ENCODE measurements at places on chromosomes 12 and 14.

DNA sequence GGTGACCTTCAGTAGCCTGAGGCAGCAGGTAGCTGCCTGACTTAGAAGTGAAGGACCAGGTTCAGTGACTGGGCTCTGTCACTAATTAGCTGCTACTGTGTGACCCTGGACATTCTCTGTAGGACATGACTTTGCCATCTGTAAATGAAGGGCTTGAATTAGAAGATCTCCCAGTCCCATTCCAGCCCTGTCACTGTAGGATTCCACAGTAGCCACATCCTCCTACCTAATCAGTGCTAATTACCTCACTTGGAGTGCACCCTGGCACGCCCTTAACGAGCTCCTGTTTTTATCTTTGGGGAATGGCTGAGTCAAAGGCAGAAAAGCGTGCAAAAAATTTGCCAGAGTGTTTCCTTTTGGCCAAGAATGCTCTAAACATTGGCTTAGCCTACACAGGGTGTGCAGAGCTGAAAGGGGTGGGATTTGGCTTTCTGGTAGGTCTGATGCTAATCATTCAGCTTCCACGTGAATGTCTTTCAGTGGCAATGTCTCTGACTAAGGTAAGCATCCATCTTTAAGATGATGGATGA is 6.8 kb downstream of the NTF3 start:
- DNase-seq = no peak

DNA sequence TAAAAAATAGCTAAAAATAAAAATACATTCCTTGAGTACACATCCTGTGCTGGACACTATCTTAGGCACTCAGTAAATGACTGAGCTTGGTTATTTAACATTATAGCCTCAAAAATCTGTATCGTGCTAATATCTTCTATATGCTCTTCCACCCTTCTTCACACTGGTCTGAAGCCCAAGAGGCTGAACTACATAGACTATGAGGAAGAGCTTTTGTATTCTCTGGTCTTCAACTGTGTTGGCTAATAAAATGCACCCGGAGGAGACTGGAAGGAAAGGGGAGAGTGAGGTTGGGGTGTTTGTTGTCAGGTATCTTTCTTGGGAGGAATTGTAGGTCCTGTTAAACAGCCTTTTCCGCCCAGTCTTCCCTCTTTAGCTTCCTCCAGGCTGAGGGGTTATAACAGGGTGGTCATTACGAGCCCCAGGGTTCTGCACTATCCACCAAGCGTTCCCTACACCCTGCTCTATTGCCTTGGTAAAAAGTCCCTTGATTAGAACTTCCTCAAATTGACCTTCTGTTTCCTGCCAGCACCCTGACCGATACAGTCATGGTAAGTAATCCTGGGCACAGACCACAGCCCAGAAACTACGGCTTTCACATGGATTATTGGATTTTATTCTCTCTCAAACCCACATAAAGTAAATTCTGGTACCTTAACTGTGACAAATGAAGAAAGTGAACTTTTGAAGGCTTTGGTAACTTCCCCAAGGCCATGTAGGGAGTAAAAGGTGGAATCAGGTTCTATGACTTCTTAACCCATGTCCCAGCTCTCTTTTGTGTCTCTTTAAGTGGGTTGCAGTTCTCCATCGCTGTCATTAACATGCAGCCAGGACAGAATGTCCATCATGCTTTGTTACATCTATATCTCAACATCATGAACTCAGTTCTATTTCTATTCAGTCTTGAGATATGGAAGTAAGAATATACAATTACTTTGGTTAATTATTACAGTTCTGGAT is 71.3 kb downstream of the PTHLH start:
- DNase-seq = no peak

DNA sequence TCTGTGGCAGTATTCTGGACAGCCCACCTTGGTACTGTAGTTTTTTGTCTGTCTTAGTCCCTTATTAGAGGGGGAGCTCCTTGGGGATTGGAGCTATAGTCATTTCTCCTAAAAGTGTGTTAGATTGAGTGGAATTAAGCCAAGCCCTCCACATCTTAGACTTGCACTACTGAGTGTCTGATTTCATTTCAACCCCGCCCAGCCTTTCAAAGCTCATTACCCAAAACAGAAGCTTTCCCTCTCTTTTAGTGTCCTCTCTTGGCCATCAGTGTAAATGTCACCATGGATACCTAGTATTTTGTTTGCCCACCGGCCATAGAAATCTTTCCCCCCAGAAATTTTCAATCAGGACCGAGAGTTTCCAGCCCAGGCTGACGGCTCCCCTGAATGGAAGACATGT is 74.5 kb downstream of the LRRC74A start:
- DNase-seq = no peak

GRCh38 chr14:99125616-99126431 is 146.2 kb downstream of the BCL11B start:
- DNase-seq = no peak

GRCh38 chr12:3263282-3263681 is 186.1 kb downstream of the TSPAN9 start:
- no peak for DNase-seq

- DNase-seq = no peak
Observed at GRCh38 chr12:70534466-70534865, 102.8 kb downstream of the PTPRB start.

GRCh38 chr14:70680748-70681147 is 39.0 kb downstream of the TTC9 start:
- no peak for DNase-seq

GRCh38 chr12:120965534-120966091 is 12.7 kb upstream of the HNF1A start:
- DNase-seq = no peak

- DNase-seq = no peak
Observed at GRCh38 chr12:111277570-111277969, 91.3 kb downstream of the PHETA1 start.

DNA sequence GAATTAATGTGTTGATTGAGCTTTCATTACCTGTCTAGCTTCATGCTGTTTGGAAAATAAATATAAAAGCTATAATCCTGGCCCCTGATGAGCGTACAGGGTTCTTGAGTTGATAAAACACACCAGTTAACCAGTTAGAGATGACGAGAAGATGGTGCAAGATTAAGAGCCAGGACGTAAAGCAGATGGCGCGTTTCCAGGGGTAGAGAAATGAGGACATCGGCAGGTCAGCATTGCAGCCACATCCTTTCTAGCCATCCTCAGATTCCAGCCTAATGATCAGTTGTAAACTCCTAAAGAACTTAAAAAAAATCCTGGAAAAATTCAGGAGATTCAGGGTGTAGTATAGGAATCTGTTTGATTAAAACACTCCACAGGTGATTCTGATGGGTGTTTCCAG is 203.7 kb downstream of the CACNA1C start:
- no peak for DNase-seq

DNA sequence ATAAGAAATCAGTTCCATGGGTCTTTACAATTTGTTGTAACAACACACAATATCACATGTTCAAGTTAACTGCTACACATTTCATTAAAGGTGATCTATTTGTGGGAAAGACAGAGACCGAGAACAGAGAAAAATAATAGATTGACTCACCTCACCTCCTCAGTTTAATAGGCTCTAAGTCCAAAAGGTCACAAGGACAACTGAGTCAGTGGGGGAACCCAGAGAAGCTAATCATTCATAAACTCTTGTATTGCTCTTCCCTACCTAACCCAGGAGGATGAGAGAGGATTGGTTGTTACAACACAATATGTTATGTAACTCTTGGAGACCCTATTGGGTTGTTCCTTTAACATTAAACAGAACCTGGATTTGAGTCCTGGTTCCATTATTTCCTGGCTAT is 72.2 kb upstream of the CRY1 start:
- no peak for DNase-seq

GRCh38 chr12:77001276-77001675 is 64.1 kb downstream of the E2F7 start:
- DNase-seq = no peak

GRCh38 chr14:99784508-99784907 is 8.7 kb upstream of the EML1 start:
- no peak for DNase-seq

DNA sequence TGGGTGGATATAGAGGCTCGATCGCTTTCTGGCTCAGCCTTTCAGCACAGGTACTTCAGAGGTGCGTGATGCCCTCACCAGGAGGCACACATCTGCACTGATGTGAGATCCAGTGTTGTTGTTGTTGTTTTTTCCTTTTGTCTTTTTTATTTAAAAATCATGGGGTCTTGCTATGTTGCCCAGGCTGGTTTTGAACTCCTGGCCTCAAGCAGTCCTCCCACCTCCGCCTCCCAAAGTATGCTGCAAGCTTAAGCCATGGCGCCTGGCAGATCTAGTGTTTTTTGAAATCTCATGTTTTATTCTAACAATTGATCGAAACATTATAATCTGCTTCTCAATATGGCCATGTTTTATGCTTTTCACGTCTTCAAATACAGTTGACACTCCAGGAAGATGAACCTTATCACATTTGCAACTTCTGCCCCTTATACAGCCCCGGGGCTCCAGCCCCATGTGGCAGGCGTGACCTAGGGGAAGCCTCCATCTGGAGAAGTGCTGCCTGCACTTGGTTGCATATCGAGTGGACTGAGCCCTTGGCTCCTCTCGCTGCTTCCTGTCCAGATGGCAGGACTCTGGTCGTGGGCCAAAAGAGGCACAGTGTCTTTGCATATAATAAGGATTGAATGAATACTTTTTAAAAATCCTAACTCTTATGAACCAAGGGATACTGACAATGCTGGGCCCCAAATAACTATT is 71.7 kb downstream of the TRAF3 start:
- DNase-seq = no peak

GRCh38 chr12:10197879-10198278 is 14.8 kb upstream of the GABARAPL1 start:
- no peak for DNase-seq

DNA sequence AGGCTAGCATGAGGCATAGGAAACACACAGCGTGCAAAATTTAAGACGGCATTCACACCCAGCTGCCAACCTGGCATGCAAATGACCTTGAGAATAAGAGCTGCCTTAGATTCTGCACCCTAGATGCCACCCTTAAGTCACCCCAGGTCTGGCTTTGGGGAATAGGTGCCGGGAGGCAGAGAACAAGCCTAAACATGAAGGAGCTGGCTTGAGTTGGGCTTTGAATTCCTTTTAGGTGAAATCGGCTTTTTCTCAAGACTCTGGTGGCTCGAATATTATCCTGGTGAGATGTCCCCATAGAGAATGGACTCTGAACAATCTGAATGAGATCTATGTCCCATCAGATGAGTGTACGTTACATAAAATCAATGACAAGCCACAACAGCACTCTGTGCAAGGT is 1090.5 kb downstream of the VRK1 start:
- DNase-seq = no peak

GRCh38 chr12:71041476-71041875 is 116.3 kb downstream of the TSPAN8 start:
- DNase-seq = no peak

GRCh38 chr12:78666584-78666983 is 198.0 kb upstream of the SYT1 start:
- DNase-seq = no peak

DNA sequence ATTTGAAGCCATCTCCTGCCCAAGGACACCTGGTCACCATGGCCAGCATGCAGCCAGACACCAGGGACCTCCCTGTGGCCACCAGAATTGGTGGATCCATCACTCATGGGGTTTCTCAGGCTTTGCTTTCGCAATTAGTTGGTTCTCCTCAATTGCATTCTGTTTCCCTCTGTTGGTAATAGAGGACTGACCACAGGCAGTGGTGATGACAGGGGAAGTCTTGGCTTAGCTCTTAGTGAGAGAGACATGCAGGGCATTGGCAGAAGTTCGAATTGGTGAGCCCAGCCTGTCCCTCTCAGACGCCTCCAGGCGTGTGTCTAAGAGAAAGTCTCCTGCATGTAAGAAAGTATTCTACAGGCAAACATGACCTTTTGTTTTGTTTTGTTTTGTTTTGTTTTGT is 21.3 kb downstream of the HCAR2 start:
- no peak for DNase-seq

DNA sequence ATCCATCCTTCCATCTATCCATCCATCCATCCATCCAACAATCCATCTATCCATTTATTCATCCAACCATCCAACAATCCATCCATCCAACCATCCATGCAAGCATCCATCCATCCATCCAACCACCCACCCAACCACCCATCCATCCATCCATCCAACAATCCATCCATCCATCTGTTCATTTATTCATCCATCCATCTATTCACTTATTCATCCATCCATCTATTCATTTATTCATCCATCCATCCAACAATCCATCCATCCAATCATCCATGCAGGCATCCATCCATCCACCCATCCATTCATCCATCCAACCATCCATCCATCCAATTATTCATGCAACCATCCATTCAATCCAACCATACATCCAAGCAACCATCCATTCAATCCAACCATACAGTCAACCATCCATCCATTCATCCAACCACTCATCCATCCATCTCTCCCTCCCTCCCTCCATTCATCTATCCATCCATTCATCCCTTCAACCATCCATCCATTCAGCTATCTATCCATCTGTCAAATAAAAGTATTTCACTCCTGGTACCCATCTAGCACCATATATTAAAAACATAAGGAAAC is 86.1 kb downstream of the KSR2 start:
- no peak for DNase-seq

GRCh38 chr12:7583471-7583870 is 79.9 kb upstream of the CD163 start:
- no peak for DNase-seq

GRCh38 chr12:85626001-85626783 is 210.0 kb downstream of the RASSF9 start:
- no peak for DNase-seq

DNA sequence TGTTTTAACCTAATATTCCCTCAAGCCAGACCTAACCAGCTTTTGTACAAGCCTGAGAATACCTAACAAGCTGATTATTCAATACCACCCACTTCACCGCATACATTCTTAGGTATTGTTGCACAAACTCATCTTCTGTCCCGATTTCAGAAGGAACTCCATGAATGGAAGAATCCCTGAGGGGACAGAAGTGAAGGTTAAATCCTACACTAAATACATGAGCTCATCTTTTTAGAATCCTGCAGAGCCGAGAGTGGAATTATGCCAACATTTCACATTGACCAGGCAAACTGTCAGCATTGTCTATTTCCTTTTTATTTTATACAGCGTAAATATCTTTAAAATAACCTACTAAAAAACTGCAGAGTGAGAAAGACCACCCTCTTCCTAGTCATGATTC is 140.7 kb upstream of the PRICKLE1 start:
- no peak for DNase-seq

DNA sequence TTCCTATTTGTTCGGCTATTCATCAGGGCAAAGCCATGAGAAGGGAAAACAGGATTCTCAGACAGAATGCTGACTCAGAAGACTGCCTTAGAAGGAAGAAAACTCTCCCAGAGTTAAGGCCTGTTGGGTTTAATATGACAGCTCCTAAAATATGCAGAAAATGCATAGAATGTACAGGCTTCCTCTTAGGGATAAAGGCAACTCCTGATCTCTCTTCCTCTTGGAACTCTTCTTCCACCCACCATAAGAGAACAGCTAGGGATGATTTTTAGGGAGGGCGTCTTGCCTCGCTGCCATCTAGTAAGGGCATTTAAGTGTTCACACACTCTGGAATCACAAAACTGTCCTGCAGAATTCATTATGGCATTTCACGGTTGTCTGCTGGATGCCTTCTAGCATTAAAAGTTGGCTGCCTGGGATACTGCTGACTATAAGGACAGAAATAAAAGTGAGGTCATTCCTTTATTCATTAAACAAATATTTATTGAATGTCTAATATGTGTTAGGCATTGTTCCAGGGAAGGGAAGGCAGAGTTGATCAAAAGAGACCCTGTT is 73.7 kb downstream of the DCAF5 start:
- DNase-seq = no peak

All from CD4-positive, alpha-beta T cell treated with Interleukin-6 at 100 ng/mL for 8 hours (primary cell).